CD14-positive monocyte (primary cell): ENCODE measurements at places on chromosomes 2 and 18. TPM values are rescaled to one million over a fixed set of nuclear protein-coding genes. Genes with fewer than 3 reads are reported as not detected.

Gene SP140L
- polyA plus RNA-seq: 6.5 TPM

Gene STRN
- 15.7 TPM for polyA plus RNA-seq

Gene FOXD4L1
- 0.04 and 0.10 TPM in 2 replicates for polyA plus RNA-seq

Gene TANC1
- polyA plus RNA-seq: not detected

Gene IER3IP1
- 14.4 TPM for polyA plus RNA-seq

Gene GALR1
- polyA plus RNA-seq: not detected

Gene GNLY
- 4.6 and 6.3 TPM in 2 replicates for polyA plus RNA-seq

Gene RPIA
- polyA plus RNA-seq: 11.3 and 12.4 TPM in 2 replicates

Gene MSH6
- polyA plus RNA-seq: 4.1 and 5.1 TPM in 2 replicates

Gene PLEKHH2
- polyA plus RNA-seq: not detected in 2 replicates

Gene RBM44
- not detected for polyA plus RNA-seq

Gene DPYSL5
- polyA plus RNA-seq: not detected

Gene ADAM17
- 9.6 and 30.9 TPM in 2 replicates for polyA plus RNA-seq
